Dorsolateral prefrontal cortex (tissue), 122 donors: ENCODE measurements at places on chromosomes 1 and 21. TPM values are rescaled to one million over a fixed set of nuclear protein-coding genes. Genes with fewer than 3 reads are reported as not detected.

GRCh38 chr1:201400852-201401230 is 1.7 kb upstream of the LAD1 start:
- no peak for DNase-seq

DNA sequence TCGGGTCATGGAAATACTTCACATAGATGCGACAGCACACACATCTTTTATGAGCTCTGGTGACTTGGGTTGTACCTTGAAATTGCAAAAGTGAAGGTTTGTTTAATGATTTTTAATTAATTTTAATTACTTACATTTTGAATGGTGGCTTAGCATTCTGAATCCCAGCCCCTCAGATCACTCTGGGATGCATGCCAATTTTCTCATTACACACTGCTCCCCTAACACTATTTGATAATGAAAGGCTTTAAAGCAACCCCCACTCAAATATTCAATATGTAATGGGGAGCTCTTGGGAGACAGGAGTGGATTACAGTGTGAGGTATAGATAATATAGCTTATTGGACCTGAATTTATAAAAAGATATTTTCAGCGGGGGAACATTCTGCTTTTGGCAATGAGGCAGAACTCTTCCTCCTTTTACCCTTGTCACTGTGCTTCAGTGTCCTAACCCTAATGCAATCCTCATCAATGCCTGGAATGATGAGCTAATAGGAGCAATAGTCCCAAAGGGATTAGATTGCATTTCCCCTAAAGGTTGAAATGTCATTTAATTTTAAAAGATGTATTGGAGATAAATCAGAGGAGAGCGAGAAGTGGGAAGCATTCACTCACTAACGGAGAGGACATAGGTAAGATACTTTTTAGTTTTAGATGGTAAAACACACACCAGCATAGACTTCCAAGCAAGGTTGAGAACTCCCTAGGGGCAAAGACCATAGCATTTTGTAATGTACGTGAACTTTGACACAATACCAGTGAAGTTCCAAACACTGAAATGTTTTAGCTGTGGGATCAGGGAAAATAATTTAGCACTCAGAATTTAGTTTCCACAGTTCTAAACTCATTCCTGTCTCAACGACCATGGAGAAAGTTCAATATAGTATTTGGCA is 384.1 kb upstream of the PLXNA2 start:
- no peak for DNase-seq

GRCh38 chr1:197787056-197787455 is 11.8 kb upstream of the DENND1B start:
- no peak for DNase-seq

DNA sequence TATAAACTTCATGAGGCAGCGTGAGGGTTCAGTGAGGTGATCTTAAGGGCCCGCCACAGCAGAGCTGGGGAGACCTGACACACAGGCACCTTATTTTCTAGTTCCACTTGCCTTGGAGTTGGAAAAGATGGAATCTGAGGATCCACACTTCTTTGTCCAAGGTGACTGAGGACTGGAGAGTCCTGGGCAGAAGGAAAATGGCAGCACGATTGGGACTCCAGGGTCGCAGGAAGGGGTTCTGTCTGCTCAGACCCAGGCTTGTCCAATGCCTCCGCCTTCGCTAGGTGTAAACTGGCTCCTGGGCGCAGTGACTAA is 1.3 kb downstream of the GALE start:
- DNase-seq: no peak

DNA sequence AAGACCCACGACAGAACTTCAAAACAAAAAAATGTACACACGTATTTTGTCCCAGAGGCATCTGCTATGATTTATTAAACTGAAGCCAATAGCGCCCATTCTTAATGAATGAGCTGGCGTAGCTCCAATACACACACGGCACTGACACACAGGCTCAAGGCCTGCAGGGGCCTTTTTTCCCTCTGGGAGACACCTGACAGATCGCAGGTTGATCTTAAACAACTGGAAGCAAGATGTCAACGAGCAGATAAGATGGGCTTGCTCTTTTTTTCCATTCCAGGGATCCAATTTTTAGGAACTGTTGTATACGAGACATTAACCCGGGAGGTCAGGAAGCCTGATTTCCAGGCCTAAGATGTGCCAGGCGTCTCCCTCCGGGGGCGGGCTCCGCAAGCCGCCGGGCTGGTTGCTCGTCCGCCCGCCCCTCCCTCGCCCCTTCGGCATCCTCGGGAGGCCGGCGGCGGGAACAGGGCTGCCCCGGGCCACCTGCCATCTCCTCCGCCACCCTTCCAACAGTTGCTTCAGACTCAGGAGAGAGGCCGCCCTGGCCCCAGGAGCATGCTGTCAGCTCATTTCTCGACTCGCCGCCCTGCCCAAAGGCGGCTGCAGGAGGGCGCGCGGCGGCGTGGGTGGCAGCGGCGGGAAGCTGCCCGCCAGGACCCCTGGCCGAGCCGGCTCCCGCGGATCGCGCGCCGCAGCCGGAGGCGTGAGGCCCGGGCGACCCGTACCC is 735 bp downstream of the TTC13 start:
- peak; percentile 30 for DNase-seq

DNA sequence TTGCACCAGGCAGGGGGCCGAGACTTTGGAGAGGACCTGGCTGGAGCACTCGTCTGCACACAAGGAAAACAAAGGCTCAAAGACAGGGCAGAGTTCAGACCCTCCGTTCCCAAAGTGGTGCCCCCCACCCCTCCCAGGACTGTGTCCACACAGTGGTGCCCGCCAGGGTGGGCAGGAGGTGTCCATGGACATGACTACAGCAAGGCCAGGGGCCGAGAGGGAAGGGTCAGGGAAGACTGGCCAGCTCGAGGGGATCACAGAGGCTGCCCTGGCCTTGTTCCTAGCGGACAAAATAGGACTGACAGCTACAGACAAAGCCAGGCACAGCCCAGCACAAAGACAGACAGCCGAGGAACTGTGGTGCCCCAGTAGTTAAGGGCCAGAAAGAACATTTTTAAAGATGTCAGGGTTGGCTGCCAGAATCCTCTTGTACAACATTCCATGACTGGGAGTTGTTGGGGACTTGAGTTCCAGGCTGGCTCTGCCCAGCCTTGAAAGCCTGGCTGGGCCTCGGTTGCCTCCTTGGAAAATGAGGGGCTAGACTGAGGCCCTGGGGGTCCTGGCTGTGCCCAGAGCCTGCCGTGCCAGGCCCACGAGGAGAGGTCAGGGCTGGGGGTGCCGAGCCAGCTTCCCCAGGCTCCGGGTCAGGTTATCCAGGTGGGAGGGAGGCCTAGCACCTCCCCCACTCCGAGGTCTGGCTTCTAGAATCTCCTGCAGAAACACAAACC is 63.7 kb downstream of the SLX9 start:
- DNase-seq: no peak

DNA sequence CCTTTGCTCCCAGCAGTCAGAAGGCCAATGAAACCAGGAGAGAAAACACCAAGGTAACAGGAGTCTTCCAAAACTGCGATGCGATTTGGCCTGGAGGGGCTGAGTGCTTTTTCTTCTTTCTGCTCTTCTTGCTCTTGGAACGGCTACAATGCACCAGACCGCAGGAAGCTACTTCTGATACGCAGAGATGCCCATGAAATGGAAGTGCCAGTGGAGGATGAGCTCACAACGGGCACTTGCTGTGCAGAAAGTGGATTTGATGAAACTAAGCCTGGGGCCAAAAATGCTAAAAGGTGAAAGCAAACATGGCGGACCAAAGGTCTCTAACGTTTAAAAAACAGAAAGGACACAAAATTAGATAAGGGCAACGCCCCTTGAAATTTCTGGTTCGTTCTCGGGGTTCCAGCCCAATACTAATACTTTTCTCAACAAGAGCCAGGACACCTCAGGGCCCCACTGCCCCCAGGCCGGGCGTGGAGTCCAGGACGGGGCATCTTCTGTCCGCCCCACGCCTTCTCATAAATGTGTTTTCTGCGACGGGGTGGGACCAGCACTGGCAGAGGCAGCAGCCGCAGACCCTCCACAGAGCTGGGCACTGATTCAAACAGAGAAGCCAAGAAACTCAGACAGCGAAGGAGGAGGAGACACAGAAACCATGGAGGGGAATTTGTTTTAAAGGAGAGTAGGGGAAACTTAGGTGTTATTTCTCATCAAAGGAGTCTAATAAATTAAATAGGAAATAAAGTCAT is 101.3 kb downstream of the CRYAA start:
- no peak for DNase-seq

DNA sequence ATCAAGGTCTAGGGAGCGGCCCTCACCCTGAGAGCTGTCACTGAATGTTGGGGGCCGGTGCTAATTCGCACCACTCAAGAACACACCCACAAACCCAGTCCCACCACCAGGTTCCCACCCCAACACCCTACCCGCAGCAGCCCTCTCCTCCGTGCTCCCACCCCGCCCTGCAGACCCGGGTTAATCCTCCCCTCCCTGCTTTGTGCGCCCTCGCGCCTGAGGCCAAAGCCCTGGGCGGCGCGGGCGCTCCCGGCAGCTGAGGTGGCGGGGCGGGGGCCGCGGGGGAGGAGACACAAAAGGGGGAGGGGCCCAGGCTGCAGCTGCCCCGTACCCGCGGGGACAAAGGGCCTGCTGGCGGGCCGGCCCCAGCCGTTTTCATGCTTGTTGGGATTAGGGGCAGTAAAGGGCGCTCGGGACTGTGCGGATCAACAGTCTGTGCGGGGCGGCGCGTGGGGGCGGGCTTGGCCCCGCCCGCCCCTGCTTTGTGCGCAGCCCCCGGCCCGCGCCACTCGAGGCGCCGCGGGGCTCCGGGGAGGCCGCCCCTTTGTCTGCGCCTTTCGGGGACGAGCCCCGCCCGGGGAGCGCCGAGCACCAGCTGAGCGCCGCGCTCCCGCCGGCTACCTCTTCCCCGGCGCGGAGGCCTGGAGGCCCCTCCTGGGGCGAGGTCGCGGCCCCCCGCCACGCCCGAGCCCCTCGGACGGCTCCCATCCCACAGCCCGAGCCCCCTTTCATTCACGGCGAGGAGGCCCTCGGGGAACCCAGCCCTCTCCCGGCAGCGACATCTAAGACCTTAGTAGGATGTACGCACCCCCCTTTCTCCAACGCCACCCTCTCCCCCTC is 10.9 kb downstream of the C1orf216 start:
- no peak for DNase-seq

GRCh38 chr1:223717695-223718363 is 5.5 kb downstream of the CAPN2 start:
- DNase-seq: no peak

GBP5 gene
- total RNA-seq: 0.50 TPM

EFNA3 gene
- total RNA-seq: 28.3 TPM

GRCh38 chr1:248892590-248892989 is 13.4 kb upstream of the PGBD2 start:
- no peak for DNase-seq

RGS13 gene
- not detected for total RNA-seq

CHIA gene
- total RNA-seq: not detected

DNA sequence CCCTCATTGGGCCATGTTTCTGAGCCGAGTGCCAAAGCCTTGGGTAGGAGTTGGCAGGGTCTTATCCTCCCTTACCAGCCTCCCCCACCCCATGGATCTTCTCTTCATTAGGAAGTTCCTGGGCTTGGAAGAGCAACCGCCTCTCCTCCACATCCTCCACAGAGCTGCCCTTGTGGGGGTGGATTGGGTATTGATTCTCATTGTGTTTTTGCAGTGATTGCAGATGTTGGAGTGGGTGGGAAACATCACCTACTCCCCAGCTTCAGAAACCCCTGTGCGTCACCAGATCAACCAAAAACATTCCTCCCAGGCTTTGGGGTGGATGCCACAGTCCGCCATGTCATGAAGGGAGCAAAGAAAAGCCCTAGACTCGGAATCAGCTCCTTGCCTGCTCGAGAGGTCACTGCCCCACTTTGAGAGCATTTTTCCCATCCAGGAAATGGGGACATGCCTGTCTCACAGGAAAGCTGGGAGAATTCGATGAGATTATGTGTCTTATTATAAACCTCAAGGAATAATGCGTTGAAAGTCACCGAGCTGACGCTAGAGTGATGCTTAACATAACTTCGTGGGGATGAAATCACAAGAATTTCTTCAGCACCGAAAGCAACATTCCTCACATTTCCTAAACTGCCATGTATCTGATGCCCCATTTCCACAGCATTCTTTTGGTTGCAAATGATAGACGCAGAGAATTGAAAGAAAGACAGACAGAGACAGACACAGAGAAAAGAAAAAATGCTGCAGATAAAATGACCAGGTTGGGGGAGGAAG is 44.7 kb upstream of the ZBTB40 start:
- DNase-seq: no peak

DNA sequence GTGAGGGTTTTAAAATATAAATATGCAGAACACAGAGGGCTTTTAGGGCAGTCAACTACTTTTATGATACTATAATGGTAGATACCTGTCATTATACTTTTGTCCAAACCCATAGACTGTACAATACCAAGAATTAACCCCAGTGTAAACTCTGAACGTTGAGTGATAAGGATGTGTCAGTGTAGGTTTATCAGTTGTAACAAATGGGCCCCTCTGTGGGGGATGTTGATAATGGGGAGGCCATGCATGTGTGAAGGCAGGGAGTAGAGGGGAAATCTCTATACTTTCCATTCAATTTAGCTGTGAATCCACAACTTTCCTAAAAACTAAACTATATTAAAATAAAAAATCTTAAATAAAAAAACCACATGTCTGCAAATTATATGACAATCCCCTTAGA is 193.5 kb upstream of the CAMK1G start:
- no peak for DNase-seq

ADAM30 gene
- not detected for total RNA-seq

- no peak for DNase-seq
Measured at GRCh38 chr21:33203371-33203724, 26.4 kb upstream of the IFNAR2 start.

KRTAP23-1 gene
- not detected for total RNA-seq

DNA sequence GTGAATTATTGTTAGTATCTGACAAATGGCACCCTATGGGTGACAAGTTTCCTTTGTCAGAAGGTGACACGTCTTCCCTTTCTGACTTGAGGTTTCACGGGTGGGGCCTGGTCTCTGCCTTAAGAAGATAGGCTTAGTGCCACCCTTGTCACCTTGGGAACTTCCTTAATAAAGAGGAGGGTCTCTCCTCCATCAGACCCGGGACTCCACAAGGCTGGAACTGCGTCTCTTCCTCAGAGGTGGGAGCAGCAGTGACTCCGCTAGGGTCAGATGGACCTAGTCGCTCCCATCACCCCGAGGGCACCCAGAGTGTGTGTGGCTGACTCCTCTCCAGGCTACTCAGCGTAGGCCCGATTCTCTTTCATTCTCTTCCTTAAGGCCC is 774 bp upstream of the WDTC1 start:
- DNase-seq: no peak

DNA sequence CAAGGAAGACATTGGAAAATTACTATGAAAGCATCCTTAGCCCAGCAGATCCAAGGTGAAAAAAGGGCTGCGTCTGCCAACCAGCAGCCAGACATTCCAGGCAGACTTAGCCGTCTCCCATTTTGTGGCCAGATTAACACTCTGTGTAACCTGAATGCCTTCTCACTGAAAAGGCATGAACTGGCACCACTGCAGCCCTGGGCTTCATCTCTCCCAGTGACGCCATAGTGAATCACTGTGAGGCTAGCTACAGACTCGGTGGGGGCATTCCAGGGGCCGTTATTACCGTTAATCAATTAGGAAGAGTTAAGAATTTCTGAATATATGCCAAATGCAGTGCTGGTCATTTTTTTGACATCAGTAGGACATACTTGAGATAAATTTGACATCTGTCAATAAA is 627.4 kb downstream of the LMO4 start:
- DNase-seq: peak; percentile 26
